ENCODE measurements at places on chromosomes 2 and 18.

GRCh38 chr2:104472076-104472475 lies 381.8 kb upstream of the POU3F3 start:
- H3K27ac ChIP-seq = no peak overlapping the region
- no peaks in the 10 kb centered on the region for H3K36me3 ChIP-seq
- H3K4me3 ChIP-seq = no peak overlapping the region
- H3K4me1 ChIP-seq = no peaks in the 10 kb centered on the region

- H3K27me3 ChIP-seq = peaks cover 23% of the 10 kb centered on the region
- H3K36me3 ChIP-seq = no peaks in the 10 kb centered on the region
- DNase-seq = no peak
These were observed 43.0 kb downstream of the TWIST2 start for GRCh38 chr2:238890618-238891456.

GRCh38 chr2:25620077-25620476 lies 53.3 kb downstream of the DTNB start:
- H3K4me3 ChIP-seq = no peak overlapping the region
- no peaks in the 10 kb centered on the region for H3K27me3 ChIP-seq
- H3K4me1 ChIP-seq = no peaks in the 10 kb centered on the region
- H3K36me3 ChIP-seq = peaks cover 3% of the 10 kb centered on the region

DNA sequence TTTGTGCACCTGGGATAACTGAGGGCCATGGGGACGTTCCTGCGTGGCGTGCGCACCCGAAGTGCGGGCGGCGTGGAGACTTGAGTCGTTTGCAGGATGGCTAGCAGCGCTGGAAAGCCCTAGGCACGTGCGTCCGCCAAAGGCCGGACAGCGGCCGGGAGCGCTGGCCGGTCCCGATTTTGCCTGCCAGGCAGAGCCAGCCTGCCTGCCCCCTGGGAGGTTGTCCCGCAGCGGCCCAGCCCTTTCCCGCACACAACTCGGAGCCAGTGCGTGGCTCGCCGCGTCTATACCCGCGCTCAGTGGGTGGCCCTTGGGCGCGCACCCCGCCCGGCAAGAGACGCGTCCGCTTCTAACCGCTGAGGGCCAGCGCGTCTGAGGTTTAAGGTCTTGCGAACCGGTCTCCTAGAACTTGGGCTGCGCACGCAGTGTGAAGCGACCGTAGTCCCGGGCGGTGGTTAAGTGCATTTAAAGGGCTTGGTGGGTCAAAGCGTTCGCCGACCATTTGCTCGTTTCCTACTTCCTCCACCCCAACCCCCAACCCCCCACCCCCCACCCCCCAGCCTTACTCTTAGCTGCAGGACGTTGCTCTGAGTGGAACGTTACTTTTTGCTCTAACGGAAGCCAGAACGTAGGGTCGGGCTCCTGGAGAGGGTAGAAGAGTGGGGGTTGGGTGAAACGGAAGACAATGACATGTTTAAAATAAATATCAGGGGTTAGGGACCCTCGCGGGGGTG lies 627 bp downstream of the CDCA7 start:
- peaks cover 63% of the 10 kb centered on the region for H3K4me1 ChIP-seq
- H3K27ac ChIP-seq = peak overlapping the region; percentile 100
- no peaks in the 10 kb centered on the region for H3K27me3 ChIP-seq
- peak overlapping the region; percentile 98 for H3K4me3 ChIP-seq
- peak; percentile 85 for DNase-seq
- H3K36me3 ChIP-seq = peaks cover 44% of the 10 kb centered on the region

DNA sequence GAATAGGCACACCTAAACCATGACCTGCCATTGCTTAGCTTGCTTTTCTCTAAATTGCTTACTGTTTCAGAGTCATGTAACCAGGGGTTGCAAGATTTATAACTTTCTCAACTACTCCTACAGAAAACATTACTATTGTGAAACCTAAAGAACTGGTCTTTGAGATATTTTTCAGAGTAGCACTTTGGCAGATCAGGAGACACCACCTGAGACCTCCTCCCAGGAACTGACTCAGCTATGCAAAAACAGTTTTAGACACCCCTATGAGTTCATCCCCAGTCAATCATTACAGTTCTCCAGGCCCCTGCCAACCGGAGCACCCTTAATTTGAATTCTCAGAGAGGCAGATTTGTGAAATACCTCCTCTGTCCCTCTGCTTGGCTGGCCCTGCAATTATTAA lies 80.3 kb downstream of the MBOAT2 start:
- no peaks in the 10 kb centered on the region for H3K27me3 ChIP-seq
- no peak overlapping the region for H3K4me3 ChIP-seq
- no peak for DNase-seq
- H3K36me3 ChIP-seq = no peaks in the 10 kb centered on the region
- H3K4me1 ChIP-seq = no peaks in the 10 kb centered on the region
- H3K27ac ChIP-seq = no peak overlapping the region

DNA sequence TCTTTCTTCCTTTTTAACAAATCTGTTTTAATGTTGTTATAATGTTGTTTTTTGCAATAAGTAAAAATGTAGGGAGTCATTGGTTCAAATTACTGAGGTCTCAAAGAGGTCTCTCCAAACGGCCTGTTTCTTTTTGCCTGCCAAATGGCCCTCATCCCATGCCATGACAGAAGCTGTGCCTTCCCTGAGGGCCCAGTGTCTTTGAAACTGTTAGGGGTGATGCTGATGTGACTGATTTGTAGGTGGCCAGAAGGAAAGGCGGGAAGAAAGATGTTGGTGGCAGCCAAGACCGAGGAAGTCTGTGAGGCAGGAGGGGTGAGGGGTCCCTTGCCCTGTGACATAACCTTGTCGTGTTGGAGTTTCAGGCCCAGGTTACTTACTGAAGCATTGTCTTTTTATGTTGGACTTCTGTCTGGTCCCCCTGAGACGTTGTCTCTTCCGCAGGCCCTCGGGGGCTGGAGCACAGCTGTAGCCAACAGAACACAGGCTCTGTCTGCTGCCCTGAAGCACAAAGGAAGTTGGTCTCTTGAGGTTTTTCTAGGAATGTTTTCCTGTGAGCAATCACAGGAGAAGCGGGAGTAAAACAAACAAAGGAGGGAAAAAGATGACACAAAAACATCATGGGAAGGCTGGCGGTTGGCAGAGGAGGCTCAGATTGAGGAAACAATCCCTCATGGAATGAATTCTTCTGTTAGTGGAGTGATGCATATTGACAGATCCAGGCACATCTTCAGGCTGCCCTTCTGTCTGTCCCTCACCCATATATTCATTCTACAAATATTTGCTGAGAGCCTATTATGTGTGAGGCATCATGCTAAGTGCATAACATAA lies 4.9 kb upstream of the ST3GAL5 start:
- no peak for DNase-seq
- H3K4me1 ChIP-seq = peaks cover 40% of the 10 kb centered on the region
- peak overlapping the region; percentile 15 for H3K27ac ChIP-seq
- H3K36me3 ChIP-seq = no peaks in the 10 kb centered on the region

DNA sequence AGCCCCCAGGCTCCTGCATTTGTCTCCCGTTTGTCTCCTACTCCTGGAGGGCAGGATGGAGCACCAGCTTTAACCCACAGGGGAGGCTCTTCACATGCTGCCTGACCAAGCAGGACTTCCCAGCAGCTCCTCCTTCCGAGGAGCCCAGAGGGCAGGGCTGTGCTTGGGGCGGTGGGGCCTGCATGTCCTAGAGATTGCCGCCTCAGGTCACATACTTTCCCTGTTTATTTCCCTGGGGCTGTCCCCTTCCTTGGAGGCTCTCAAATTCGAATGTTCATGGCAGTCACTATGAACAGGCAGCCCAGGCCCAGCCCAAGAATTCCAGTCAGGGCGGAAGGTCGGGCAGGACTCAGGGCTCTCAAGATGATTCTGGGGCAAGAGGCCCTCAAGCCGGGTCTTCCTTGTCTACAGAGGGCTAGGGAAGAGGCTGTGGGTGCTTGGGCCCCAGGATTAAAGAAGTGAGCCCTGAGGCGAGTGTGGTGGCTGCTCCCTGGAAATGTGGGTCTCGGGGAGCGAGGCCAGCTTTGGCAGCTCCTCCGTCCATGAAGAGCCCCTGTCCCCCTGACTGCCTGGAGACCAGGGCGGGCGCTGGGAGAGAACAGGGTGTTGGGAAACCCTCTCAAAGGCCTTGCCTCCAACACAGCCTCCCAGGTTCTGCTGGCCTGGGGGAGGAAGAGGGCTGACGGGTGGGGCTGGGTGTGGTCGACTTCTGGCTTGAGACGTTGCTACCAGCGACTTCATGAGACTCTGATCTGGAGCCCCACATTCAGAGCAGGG lies 48.9 kb upstream of the HPCAL1 start:
- no peaks in the 10 kb centered on the region for H3K4me1 ChIP-seq
- H3K27ac ChIP-seq = no peak overlapping the region
- H3K36me3 ChIP-seq = no peaks in the 10 kb centered on the region
- no peak for DNase-seq
- no peaks in the 10 kb centered on the region for H3K27me3 ChIP-seq

- DNase-seq = no peak
- H3K36me3 ChIP-seq = no peaks in the 10 kb centered on the region
- H3K27ac ChIP-seq = no peak overlapping the region
- peaks cover 36% of the 10 kb centered on the region for H3K27me3 ChIP-seq
- peaks cover 23% of the 10 kb centered on the region for H3K4me1 ChIP-seq
These were observed 4.3 kb downstream of the KLF7 start for GRCh38 chr2:207161247-207162123.

DNA sequence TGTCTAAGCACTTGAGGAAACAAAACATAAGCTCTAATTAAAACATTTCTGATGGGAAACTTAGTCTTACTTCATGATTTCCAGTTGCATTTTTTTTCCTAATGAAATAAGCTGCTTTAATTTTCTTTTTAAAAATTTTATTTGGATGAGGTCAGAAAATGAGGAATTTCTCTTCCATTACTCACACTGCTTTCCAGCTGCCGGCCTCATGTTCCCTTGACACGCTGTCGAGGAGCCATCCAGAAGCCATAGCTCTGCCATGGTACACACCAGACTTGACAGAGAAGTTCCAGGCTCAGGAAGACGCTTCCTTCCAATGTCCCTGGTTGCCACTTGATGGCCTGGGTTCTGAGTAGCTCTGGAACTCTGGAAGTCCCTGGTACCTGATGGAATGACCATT lies 12.1 kb upstream of the MAPRE2 start:
- H3K27me3 ChIP-seq = no peaks in the 10 kb centered on the region
- H3K4me3 ChIP-seq = peak overlapping the region; percentile 57
- no peaks in the 10 kb centered on the region for H3K36me3 ChIP-seq

GRCh38 chr2:204170411-204170810 lies 233.8 kb downstream of the ICOS start:
- H3K36me3 ChIP-seq = no peaks in the 10 kb centered on the region
- H3K4me3 ChIP-seq = no peak overlapping the region
- no peak for DNase-seq
- no peaks in the 10 kb centered on the region for H3K4me1 ChIP-seq

DNA sequence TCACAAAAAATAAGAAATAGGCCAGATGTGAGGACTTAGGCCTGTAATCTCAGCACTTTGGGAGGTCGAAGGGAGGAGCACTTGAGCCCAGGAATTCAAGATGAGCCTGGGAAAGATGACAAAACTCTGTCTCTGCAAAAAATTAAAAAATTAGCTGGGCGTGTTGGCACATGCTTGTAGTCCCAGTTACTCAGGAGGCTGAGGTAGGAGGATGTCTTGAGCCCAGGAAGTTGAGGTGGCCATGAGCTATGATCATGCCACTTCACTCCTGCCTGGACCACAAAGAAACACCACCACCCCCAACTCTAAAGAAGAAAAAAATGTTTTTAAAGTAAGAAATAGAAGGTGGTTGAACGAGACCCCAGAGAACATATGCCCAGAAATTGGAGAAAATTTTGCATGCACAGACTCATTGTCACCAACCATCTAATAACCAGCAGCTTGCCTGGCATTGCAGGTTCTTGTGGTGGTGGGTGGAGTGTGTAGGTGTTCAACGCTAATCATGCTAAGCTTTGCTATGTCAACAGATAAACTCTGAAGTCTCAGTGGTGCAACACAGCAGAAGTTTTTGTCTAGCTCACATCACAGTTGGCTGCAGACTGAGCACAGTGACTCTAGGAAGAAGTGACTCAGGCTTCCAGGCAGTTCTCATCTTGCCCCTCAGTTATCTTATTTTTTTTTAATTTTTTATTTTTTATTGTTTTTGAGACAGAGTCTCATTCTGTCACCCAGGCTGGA lies 18.6 kb downstream of the ARL4C start:
- DNase-seq = peak; percentile 56
- no peaks in the 10 kb centered on the region for H3K36me3 ChIP-seq
